Stimulated activated CD4-positive, alpha-beta T cell treated with anti-CD3 and anti-CD28 coated beads, Interleukin-12 subunit alpha, Interleukin-12 subunit beta, amount 100 ng/mL, for 48 hours (primary cell): ENCODE measurements at places on chromosomes 7 and 10.

DNA sequence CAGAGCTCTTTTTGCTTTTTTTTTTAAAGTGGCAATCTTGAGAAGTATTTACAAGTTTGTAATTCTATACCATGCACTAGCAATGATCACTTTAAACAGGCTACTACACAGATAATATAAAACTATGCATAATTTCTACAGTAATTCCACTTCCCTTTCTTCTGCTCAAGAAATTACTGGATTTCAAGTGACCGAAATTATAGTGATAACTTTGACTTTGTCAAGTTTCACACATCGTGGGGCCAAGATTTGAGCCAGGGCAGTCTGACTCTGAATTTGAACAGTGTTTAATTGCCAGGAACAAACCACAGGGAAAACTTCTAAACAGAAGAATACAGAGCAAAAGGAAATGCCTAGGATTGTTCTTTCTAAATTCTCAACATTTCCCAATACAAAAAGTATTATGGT is 288.3 kb upstream of the MKLN1 start:
- no peak for DNase-seq

- DNase-seq = no peak
These were observed 4.2 kb downstream of the CYP26A1 start for GRCh38 chr10:93077860-93078337.

DNA sequence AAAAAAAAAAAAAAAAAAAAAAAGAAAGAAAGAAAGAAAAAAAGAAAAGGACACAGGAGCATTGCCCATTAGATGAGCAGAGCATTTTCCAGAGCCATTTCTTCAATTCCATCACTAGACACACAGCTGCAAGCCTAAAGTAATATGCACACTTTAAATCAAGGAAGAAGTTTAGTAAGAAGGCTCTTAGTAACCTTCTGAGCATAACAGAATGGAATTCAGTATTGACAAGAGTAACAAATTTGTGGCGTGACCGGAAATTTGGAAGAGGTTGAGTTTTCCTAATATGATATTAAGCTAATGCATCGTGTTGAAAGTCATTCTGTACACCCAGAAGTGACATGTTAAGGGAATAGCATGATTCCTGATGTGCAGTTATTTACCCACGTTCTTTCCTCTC is 35.3 kb downstream of the SMURF1 start:
- no peak for DNase-seq

GRCh38 chr10:63866747-63867140 is 345.5 kb downstream of the REEP3 start:
- no peak for DNase-seq
